ENCODE measurements at places on chromosomes 5 and 9. TPM values are rescaled to one million over a fixed set of nuclear protein-coding genes. Genes with fewer than 3 reads are reported as not detected.

GRCh38 chr9:31823365-31823764, 561.1 kb upstream of the ACO1 start:
- DNase-seq = no peak

DNA sequence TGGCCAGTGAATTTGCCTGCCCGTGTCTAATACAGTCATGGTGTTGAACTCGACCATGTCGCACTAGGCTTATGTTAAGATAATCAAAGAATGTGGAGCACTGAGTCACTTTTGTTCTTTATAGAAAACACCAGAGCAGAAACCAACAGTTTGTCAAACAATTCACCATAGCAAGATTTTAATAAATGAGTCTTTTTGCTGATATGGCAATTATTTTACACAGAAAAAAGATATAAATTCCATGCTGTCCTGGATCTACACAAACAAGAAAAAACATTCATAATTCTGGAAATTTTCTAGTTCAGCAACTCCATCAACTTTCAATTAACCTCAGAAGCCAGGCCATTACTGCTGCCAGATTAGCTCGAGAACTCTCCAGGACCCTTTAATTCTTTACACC, 208.9 kb downstream of the ZNF608 start:
- DNase-seq = no peak

DNA sequence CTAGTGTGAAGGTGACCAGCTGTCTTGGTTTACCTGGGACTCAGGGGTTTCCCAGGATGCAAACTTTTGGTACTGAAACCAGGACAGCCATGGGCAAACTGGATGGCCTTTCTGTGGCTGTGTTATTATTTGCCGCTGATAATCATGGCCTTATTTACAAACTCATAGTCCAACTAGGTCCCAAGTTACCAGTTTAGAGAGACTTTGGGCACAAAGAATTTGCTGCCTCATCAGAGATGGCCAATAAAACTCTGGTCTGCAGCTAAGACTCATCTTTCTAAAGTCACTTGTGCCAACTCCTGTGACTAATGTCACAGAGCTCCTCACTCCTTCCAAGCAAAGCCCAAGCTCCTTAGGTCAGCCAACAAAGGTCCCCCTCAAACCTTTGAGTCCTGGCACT, 47.5 kb upstream of the PLPP6 start:
- DNase-seq = no peak

DNA sequence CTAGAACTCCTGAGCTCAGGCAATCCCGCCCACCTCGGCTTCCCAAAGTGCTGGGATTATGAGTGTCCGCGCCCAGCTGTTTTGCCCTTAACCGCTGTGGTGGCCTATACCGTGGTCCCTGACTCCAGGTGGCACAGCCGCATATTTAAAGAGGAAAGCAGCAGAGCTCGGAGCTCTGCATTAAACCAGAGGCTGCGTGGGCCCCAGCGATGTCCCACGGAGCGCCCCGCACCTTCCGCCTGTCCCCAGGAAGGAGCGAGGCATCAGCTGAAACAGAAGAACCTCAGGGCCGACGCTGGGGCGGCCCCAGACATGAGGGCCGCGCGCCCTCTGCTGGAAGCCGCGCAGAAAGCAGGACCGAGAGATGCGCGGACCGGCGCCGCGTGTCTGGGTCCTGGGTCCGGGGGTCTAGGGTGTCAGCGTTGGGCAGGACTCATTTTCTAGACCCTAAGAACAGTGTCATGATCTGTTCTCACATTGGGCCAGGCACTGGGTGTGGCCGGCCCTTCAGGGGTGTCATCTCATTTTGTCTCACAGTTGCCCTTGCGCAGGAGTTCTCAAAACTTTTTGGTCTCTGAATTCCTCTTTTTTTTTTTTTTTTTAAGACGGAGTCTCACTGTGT, 37.7 kb downstream of the LAMC3 start:
- DNase-seq = peak; percentile 15

DNA sequence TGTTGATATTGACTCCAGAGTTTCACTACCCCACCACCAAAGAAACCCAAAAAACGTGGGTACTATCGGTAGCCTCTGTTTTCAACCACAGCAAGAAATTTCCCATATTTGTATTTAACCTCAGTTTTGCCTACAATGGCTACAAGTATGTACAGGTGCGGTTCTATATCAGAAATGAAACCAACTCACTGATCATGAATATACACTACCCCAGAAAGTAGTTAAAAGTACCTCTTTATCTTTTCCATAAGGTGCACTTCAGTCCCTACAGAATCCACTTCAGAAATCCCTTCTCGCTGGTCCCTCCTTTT, 140.6 kb upstream of the SLC12A2 start:
- no peak for DNase-seq

- DNase-seq = no peak
Measured at GRCh38 chr5:170503990-170504596, at the start of gene KCNIP1. KCNIP1 (plus strand) TSS chr5:170504020.

Gene AK6
- total RNA-seq = 63.8 TPM

Gene TPM2
- 124 TPM for total RNA-seq

Gene TAF11L5
- total RNA-seq = not detected
